B cell (primary cell): ENCODE measurements at places on chromosomes 7 and 10. TPM values are rescaled to one million over a fixed set of nuclear protein-coding genes. Genes with fewer than 3 reads are reported as not detected.
A peak's percentile ranks its signal among the peaks of the same experiment; 100 is the strongest.

- DNase-seq = peak; percentile 38
Measured at GRCh38 chr10:14555807-14556206, 218.9 kb downstream of the FAM107B start.

GRCh38 chr10:6811153-6811552, 231.1 kb upstream of the PRKCQ start:
- no peak for DNase-seq

DNA sequence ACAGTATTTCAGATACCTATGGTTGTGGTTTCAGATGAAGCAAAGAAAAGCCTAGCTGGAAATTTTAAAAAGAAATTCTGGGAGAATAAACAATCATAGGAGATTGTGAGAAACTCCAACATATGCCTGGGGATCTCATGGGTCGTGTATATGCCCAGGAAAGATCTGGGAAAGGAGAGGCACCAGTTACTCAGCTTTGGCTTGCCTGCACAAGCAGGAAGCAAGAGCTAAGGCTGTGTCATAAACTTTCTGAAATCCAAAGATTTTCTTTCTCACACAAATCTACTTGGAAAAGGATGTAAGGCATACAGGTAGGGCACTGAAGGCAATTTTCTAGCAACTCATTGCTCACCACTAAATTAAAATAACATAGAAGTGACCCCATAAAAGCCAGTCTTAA, 373.6 kb downstream of the CDC14C start:
- DNase-seq = no peak

Gene HOXA5
- polyA plus RNA-seq = 0.07 TPM in 1 of 2 replicates, not detected in the other

Gene GPRIN2
- not detected in 2 replicates for polyA plus RNA-seq

DNA sequence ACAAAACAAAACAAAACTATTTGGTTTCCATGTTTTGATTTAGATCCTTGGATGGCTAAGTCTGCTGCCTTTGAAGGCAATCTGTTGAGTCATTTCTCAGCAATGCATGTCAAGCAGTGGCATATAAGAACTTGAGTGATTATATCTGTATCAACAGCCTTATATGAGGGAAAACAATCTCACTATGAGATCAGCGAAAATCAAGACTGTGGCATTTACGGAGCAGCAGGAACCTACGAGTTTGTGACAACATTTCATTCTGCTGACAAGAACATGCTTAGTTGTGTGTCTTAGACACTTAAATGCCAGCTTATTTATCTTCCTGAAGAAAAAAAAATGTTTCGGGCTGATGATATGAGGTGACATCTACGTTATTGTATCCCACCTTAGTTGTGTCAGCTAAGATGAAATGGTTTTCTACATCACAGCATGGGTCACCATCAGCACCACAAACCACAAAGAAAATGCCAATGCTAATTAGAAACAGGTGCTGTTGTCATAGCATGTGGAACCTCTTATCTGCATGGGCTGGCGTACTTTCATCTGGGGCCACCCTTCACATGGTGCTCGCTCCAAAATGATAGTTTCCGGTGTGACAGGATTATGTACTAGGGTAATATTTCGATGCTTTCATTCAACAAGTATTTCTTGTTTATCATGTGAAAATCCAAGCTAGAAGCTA, 1085.5 kb downstream of the SORCS1 start:
- no peak for DNase-seq

DNA sequence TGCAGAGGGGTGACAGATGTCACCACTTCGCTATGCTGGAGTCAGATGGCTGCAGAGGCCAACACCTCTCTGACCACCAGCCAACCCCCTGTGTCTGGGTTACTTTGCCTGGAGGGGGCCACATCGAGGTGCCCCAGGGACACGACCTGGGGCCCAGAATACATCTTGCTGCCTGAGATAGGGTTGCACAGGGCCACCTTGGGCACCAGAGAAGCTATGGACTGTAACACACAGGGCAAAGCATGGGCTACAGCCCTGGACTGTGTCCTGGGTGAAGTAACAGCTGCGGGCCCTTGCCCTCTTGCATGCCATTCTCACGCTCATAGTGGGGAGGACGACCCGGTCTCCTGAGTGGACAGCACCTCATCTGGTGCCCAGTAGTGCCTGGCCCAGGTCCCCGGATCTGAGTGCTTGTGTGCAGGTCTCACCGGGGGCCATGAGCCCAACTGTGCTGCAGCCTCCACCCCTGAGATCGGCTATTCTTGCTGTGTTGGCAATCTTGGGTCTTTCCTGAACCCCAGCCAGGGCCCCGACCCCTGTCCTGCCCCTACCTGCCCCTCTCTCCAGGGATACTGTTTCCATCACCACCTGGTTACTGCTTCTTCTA, 115.2 kb upstream of the GDF10 start:
- no peak for DNase-seq

DNA sequence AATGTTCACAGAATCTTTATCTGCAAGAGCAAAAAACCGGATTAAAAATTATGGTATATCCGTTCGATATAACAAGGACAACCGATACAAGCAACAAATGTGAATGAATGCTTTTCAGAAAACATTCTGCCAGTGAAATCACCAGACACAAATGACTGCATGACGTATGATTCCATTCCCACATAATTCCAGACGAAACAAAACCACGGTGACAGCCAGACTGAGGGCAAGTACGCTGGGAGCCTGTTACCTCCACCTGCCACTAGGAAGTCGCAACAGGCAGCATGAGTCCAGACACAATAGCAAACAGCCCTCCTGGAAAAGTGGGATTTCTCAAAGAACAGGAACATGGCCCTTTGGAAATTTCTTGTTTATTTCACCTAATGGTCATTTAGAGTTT, 41.7 kb downstream of the MAD1L1 start:
- DNase-seq = no peak

- no peak for DNase-seq
Measured at GRCh38 chr10:70748305-70748704, 36.9 kb downstream of the TBATA start.
